ENCODE measurements at places on chromosomes 1 and 21.

DNA sequence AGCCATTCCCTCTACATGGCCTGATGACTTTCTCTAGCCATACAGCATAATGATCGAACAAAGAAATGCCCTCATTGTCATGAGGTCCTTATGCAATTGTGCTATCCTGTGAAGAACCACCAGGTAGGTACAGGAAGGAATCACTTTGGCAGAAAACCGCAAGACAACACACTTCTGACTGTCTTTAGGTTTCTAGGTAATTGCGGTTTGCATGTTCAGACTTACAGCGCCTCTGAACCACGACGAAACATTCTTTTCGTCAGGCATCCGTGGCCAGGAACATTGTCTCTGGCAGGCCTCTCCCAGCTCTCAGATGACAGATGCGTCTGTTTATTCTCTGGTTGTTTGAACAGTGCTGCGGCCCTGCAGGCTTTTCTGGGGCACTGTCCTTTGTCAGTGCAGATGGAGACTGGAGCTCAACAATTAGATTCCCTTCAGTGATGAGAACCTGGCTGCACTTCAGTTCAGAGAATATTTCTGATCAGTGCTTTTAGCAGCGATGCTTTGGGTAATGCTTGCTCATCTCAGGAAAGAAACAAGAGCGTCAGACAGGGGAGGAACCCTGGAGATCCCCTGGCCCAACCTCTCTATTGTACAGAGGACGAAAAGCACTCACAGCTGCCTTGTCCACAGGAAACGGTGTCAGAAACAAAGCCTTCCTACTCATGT lies 63.4 kb downstream of the B3GALT5 start:
- DNase-seq, result no peak

- DNase-seq, result no peak
Observed at GRCh38 chr1:917466-918091, 6.1 kb upstream of the SAMD11 start.

DNA sequence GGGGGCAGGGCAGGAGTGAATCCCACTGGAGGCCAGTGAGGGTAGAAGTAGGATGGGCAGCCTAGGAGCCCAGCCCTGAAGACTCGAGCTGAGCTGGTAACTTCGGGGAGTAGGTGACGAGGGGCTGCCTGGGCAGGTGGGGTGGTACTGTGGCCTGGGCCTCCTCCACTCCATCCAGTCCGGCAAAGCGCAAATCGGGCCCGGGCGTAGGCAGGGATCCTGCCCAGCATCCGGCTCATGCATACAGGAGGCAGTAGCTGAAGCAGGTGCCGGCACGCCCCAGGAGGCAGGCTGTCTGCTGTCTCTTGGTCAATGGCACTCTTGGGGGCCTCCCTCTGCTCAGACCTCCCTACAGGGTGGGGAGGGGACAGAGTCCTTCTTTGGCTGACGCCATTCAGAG lies 1.3 kb upstream of the TNFRSF25 start:
- DNase-seq, result no peak

- DNase-seq, result no peak
Observed at GRCh38 chr1:61131716-61132115, 49.4 kb downstream of the NFIA start.

- DNase-seq, result peak; percentile 47
Observed at GRCh38 chr1:94044290-94044790, 76.6 kb downstream of the ABCA4 start.

DNA sequence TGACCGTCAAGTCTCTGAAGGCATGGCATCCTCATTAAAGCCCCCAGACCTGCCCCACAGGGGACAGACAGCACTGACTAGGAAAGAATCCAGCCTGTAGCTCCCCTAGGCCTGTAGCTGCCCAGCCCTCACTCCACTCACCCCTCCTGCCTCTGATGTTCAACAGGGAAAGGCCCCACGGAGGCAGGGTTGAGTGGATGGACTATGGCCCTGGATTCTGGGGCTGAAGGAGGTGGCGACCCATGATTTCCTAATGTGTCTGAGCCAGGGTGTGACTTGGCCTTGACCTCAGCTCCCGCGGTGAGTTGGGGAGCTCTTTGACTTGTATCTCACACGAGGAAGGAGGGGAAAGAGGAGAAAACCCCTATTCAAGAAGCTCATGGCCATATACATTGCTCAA lies 238.5 kb upstream of the CSF3R start:
- no peak for DNase-seq

- no peak for DNase-seq
Observed at GRCh38 chr21:29293495-29293894, 5.2 kb upstream of the BACH1 start.

GRCh38 chr1:94156096-94156625 lies 35.2 kb upstream of the ABCA4 start:
- DNase-seq, result no peak

DNA sequence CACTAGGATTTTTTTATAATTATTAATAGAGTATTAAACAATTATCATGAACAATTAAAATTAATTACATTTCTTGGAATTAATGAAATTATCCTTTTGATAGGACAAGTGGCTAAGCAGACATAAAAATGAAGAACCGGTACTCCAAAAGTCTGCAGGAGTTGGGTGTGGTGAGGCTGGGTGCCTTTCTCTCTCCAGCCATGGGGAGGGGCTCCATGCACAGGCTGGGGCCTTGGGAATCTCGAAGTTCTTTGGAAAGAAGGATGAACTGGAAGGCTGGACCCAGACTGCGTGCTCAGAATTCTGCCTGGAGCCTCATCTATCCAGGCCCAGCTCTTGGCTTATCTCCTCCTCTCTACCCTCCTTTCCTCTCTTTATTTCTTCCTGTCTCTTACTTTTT lies 94.1 kb downstream of the ACTL8 start:
- no peak for DNase-seq

GRCh38 chr1:8011016-8011415 lies 15.1 kb downstream of the ERRFI1 start:
- no peak for DNase-seq

Measured in endothelial cell (in vitro differentiated cells).